ENCODE measurements at places on chromosomes 1 and 21. TPM values are rescaled to one million over a fixed set of nuclear protein-coding genes. Genes with fewer than 3 reads are reported as not detected.

PALMD gene
- not detected for polyA plus RNA-seq

- no peak for DNase-seq
Measured at GRCh38 chr1:91895832-91896556, 10.0 kb upstream of the TGFBR3 start.

GFI1 gene
- not detected for polyA plus RNA-seq

PINK1 gene
- polyA plus RNA-seq, result 24.0 TPM

SELP gene
- 0.85 TPM for polyA plus RNA-seq

GRCh38 chr1:208433971-208434370, 189.8 kb upstream of the PLXNA2 start:
- no peak for DNase-seq

DNA sequence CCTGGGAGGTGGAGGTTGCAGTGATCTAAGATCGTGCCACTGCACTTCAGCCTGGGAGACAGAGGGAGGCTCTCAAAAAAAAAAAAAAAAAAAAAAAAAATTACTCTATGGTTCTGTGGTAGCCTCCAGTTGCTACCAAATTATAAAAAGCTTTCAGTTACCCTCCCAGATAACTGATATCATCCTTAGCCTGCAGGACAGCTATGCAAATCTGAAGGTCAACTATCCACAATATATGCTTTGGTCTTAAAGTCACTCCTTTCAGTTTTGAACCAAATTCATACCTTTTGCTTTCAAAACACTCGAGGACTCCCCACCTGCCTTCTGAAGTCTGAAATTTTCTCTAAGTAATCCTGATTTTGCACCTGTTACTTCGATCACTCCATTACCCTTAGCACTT, 3.1 kb downstream of the MIXL1 start:
- no peak for DNase-seq

DNA sequence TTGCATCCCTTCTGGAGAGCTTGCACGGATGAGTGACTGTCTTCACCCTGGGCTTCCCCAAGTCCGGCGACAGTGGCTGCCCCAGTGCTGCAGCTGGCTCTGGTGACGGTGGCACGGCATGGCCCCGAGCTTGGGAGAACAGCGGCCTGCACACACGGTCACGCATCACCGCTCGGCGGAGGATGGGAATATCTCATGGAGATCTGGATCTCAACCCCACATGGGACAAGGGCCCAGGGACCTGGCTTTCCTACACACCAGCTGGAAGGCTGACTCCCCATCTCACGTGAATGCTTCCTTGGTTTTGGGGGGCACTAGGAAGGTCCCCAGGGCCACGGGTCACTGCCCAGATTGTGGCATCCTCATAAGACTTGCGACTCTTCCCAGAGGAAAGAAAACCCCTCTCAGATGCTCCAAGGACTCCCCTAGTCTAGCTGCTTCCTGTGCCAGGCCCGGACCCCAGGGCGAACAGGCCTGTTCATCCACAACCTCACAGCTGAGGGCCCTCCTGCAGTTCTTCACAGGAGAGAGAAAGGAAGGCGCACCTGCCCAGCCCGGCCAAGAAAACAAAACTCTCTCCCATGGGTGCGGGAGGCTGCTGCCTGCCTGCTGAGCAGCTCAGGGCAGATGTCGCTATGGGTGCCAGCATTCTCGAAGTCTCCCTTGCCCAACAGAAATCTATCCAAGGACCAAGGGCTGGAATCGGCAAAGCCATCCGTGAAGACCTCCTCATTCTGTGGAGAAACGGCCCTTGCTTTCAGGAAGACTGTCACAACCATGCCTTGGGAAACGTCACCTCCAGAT, 9.9 kb downstream of the CFAP410 start:
- no peak for DNase-seq

TCEA3 gene
- polyA plus RNA-seq, result 0.26 TPM

DNA sequence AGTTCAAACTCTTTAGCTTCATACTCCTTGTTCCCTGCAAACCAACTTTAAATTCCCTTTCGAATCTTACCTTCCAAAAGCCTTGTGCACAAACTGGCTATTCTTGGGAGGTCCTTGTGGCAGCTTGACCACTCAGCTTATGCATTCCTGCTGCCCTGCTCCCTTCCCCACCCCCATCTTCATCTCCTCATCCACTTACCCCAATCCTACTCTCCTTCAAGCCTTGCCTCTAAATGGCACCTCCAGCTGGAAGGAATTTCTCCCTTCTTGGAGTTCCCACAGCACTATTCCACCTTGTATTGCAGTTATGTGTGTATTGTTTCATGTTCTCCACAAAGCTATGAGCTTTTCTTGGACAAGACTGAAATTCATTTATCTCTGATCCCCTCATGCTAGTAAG, 15.3 kb upstream of the DIRAS3 start:
- no peak for DNase-seq

DNA sequence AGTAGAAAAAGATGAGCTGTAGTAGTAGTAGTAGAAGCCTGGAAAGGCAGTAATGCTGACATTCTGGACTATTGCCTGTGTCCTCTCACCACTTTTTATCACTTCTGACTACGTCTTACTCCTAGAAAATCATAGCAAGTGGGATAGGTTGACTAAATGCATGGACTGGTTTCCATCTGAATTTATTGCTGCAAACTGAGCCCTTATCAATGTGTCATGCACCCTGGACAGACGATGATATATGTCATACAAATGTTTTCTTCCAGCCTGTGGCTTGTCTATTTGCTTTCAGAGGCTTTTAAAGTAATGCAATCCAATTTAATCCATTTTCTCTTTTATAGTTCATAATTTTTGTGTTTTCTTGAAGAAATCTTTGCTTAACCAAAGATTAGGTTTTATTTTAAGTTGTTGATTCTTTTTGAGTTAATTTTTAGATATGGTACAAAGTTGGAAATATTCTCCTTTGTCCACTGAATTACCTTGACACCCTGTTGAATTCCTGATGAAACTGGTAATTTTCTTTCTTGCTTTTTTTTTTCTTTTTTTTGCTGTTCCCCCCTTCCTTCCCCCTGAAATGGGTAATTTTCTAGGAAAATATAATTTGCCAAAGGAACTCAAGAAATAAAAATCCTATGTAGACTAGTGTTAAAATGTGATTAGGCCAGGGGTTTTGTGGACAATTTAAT, 47.1 kb downstream of the PHACTR4 start:
- DNase-seq, result no peak

DNA sequence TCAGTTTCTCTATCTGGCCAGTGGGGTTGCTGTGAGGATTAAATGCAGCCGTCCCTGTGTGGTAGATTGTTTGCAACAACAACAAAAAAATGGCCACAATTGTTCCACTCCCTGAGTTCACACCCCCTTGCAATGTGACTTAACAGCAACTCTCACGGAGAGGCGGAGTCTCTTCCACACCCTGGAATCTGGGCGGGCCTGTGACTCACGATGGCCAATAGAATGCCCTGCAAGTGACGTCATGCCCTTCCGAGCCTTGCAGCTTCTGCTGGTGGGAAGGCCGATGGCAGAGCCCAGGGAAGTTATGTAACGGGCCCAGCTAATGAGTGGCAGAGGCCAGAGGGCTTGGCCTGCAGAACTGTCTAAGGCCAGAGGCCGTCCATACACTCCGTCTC, 87.9 kb downstream of the RIPK4 start:
- DNase-seq, result peak; percentile 99

- no peak for DNase-seq
Measured at GRCh38 chr1:90336552-90337324, 341.8 kb downstream of the ZNF326 start.

GPR37L1 gene
- polyA plus RNA-seq, result 0.06 TPM

PPIAL4G gene
- polyA plus RNA-seq, result not detected

DNA sequence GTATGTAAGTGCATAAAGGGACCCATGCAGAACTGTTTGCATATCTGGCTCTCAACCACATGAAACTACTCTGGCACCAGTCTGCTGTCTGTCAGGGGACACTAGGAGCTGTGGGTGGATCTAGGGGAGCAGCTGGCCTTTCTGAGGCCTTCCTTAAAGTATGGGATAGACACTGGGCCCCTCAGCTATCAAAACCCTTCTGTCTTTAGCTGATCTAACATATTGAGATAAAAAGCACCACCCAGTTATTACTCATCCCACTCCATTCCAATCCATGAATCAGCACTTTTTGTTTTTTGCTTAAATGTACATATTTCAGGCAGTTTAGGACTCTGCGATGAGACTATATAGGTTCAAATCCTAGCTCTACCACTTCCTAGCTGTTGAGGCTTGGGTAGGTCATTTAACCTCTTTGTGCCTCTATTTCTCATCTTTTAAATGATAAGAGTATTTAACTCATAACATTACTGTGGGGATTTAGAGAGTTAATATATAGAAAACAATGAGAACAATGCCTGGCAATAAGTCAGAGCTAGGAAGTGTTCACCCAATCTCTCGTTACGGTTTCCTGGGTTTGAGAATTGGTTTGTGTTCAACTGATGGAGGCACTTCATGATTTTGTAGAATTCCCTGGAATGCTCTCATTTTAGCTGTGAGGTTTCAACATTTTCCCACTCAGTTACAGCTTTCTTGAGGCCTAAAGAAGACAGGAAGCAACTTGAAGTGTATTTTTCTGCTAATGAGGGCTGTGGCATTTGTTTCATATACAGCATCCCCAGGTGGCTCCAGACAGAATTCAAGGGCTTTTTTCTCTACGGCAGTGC, 68.9 kb downstream of the LRIG2 start:
- no peak for DNase-seq

- no peak for DNase-seq
Measured at GRCh38 chr1:87926131-87926830, 597.6 kb downstream of the LMO4 start.

CTSE gene
- not detected for polyA plus RNA-seq

- no peak for DNase-seq
Measured at GRCh38 chr1:98143403-98143802, 222.6 kb upstream of the DPYD start.

DNA sequence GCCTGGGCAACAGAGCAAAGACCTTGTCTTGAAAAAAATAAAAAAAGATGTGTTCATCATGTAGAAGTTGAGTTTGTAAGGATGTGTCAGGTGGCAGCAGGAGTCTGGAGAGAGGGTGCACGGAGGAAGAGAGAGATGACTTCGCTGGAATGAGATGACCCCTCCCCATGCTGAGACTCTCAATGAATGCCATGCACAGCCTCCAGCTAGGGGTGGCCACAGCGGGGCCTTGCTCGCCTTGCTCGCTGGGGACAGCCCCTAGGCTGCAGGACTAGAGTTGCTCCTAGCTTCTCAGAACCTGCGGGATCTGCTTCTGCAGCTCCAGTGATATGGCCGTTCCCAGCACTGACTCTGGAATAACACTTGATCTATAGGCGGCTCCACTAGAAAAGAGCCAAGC, 6.6 kb upstream of the C2CD2 start:
- no peak for DNase-seq

GRCh38 chr1:224435318-224435763, 744 bp upstream of the WDR26 start:
- peak; percentile 35 for DNase-seq

PRMT6 gene
- polyA plus RNA-seq, result 1.5 TPM

Data from CD14-positive monocyte (primary cell).